ENCODE measurements at places on chromosomes 1 and 21.

- DNase-seq: no peak
Measured at GRCh38 chr1:43924516-43924915, 9.1 kb upstream of the ARTN start.

DNA sequence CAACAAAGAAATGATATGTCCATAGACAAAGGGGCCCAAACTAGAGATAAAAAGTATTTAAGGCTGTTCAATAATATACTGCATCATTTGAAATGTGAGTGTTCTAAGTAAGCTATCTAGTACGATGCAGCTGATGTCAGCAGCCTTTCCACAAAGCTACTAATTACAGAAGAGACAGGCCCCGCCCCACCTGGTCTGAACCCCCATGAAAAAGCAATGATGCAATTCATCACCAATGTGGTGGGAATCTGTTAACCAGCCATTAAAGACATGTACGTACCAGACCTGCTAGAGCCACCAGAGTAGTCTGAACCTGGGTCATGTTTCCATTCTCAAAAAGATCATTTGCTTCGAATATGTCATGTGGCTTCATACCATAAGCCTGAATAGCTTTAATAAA, 25.1 kb downstream of the CNN3 start:
- no peak for DNase-seq

GRCh38 chr1:117780687-117781475, 148.5 kb downstream of the GDAP2 start:
- no peak for DNase-seq

DNA sequence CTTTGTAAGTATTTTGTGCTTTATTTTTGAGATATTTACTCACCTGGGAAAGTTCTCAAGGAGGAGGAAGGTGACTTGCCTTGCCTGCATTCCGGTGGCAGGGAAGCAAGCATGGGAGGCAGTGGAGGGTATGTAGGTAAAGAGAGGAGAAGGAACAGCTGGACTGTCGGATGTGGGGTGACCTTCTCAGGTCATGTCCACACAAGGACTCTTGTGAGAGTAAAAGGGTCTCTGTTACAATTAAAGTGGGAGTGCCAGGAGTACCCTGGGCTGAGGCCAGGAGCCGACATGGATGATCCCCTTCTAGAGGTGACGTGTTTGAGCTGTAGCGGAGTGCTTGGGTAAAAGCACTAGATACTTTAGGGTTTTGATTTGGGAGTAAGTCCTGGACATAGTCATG, 25.0 kb downstream of the UBE4B start:
- DNase-seq: no peak
